Left renal cortex interstitium (tissue), 4 donors: ENCODE measurements at places on chromosomes 16 and 17.

DNA sequence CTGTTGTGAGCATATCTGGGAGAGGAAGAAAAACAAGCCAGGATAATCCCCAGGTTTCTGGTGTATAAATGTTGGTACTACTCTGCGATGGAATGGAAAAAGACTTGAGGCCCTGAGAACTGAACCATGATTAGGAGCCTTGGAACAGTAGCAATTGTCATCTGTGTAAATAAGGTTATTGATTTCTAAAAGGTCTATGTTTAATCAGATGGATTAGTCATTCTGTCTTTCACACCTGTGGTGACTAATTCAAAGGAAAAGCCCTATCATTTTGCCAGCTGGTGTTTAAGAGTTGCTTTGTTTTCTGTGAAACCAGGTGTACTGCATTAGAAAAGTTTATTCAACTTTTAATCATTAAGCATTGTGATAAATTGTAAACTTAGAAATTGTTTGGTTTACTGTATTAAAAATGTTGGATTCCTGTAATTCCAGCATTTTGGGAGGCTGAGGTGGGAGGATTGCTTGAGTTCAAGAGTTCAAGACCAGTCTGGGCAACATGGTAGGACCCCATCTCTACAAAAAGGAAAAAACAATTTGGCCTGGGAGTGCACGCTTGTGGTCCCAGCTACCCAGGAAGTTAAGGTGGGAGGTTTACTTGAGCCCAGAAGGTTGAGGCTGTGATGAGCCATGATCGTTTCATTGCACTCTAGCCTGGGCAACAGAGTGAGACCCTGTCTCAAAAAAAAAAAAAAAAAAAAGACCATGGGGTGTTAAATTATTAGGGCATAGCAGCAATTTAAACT is 29.0 kb upstream of the KPNB1 start:
- no peak for DNase-seq

- DNase-seq, result no peak
Measured at GRCh38 chr16:79348521-79349306, 251.8 kb downstream of the MAF start.

DNA sequence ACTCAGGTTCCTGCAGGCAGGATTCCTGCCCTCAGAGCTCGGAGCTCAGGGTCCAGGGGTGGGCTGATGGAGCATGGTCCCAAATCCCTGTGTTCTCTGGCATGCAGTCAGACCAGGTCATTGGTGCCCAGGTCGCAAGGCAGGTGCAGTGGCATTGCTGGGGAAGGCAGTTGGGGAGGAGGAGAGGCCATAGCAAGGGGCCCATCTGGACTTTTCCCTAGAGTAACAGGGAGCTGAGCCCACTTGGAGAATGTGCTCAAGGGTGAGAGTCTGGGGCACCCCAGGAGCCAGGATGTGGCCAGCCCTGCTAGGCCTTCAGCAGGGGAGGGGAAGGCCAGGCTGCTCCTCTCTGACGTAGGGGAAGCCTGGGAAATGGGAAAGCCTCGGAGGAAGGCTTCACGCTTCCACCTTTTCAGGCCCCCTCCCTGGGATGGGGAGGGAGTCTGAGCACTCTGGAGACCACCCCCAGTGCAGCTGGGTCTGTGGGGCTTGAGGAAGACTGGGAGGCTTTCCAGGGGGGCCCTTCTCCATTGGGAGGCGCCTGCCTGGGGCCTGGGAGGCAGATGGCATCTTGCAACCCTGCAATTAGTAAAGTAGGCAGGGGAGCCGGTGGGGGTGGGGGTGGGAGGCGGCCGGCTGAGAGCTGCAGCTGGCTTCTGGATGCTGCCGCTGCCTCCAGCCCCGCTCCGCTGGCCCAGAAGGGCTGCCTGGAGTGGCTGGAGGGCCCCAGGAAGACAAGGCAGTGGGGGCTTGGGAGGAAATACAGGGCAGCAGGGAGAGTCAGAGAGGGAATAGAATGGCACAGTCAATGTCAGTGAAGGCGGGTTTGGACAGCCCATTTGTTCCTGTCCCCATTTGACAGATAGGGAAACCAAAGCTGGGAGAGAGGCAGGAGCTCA is 21.1 kb upstream of the DOK4 start:
- no peak for DNase-seq

DNA sequence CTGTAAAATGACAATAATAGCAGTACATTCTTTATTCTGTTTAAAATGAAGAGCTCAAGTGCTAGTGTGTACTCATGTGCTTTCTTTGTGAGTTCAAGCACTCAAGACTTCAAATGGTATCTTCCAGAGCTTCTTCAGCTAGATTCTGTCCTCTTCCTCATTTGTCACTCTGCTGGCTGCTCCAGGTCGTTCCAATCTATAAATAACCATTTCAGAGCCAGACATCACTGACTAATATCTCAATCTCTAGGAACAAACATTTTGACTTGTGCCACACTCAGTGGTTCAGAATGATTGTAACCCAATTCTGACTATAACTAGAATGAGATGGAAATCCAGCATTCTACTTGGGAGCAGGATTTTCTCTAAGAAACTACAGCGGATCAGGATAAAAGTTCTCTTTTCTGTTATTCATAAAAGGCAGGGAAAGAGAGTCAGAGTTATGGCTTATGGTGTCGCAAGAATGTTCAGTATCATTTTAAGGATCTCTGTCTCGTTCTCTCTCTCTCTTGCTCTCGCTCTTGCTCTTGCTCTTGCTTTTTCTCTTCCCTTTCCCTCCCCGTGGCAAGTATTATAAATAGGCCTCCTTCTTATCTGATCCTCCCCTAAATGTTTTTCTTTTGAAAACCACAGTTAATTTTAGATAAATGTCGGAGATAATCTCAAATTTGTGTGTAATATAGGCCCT is 116.3 kb upstream of the MAF start:
- DNase-seq, result no peak

GRCh38 chr16:69918241-69918640 is 32.9 kb upstream of the CLEC18A start:
- no peak for DNase-seq

DNA sequence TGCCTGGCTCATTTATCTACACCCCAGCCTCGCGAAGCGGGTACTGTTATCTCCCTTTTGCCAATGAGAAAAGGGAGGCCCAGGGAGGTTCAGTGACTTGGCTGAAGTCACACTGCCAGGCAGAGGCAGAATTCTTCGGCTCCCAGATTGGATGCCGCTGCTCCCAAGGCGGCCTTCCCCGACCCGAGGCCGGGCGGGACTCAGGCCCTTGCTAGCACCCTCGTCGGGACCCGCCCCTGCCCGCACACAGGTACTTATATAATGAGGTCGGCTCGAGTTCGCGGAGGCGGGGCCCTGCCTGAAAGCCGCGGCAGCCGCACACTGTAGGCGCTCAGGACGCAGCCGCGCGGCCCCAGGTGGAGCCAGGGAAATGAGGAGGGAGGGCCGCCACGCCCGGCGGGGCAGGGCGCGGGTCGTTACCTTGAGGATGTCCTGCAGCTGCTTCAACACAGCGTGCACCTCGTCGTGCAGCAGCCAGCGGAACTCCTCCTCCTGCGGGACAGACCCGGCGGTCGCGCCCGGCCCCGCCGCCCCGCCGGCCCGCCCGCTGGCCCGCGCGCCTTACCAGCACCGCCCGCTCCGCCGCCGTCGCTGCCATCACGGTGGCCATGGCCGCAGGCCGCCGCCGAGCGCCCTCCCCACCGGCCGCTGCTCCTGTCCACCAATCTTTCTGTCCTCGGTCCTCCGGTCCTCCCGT is at the start of gene ROGDI:
Gene ROGDI (minus strand): TSS at position 672 of the 697 bp plus-strand sequence. CDS start 62 bp downstream, at position 610.
- DNase-seq, result peak; percentile 37

DNA sequence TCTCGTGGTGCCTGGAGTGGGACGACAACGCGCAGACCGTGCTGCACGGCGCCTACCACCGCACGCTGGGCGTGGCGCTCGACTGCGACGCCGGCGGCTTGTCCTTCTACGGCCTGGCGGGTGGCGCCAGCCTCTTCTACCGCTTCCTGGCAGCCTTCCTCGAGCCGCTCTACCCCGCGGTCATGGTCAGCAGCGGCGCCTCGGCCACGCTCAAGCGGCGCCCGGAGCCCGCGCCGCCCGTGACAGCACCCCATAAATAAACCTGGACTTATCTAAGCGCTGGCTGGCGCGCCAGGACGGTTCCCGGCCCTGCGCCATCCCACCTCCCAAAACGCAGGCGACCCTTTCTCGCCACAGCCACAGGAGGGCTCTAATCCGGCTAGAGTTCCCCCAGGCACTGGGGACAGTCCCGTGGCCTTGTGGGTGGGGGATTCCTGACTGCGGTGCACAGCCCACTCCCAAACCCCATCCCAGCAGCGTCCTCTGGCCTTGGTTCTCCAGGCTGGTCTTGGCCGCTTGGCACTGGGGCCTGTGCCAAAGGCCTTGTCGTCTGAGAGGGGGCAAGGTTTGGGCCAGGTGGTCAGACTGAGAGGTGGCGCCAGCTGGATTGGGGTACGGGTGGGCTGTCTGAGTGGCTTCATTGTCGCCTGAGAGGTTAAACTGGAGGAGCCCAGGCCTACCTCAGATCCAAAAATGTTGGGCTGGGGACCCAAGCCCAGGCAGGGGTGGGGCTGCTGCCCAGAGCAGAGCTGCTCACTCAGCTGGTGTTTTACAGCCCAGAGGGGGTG is 10.1 kb upstream of the SLC16A5 start:
- DNase-seq, result no peak

DNA sequence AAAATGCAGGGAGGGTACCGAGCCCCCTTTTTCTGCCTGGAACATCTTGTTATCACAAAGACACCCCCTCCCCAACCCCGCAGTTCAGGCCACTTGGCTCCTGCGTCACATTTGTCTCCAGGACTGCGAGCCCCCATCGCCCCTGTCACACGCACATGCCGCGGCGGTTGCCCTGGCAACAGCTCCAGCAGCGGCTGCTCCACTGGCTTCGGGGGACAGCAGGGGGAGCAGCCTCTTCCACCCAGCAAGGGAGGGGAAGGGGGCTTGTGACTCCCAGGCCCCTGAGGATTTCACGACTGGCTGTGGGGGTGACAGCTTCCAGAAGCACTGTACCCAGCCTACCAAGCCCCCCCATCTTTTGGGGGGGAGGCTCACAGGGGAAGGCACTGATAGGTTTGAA is 2.6 kb downstream of the BAIAP3 start:
- DNase-seq, result no peak

DNA sequence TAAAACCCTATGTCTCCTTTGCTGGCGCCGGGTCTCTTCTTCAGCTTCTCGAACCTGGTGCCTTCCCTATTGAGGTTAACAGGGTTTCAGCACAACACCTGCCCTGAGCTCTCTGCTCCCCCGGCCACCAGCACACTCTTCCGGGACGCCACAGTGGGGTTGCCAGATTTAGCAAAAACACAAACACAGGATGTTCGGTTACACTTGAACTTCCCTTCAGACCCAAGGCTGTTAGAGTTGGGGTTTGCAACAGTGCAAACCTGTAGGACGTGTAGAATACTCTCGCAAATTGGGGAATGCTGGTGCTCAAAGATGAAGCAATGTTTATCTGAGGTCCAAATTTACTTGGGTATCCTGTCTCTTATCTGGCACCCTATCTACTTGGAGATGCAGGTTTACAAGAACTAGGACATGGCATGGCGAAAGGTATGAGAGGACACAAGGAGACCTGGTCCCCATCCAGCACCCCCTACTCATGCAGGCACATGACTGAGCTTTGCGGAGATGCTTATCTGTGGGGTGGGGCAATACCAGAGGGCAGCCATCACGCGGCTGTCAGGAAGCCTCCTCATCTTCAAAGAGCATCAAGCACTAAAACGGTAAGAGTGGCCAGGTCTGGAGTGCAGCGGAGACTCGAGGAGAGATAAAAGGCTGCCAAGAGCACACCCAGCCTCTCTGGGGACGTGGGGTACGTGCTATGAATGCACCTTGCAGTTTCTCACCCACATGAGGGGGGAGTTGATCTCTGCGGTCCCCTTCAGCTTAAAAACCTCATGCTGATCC is 52.8 kb downstream of the SDK2 start:
- DNase-seq, result no peak

GRCh38 chr17:69141431-69142174 is at the start of gene ABCA6:
Gene ABCA6 (minus strand): TSS chr17:69141895. CDS start chr17:69140703, 1,192 bp downstream.
- no peak for DNase-seq

DNA sequence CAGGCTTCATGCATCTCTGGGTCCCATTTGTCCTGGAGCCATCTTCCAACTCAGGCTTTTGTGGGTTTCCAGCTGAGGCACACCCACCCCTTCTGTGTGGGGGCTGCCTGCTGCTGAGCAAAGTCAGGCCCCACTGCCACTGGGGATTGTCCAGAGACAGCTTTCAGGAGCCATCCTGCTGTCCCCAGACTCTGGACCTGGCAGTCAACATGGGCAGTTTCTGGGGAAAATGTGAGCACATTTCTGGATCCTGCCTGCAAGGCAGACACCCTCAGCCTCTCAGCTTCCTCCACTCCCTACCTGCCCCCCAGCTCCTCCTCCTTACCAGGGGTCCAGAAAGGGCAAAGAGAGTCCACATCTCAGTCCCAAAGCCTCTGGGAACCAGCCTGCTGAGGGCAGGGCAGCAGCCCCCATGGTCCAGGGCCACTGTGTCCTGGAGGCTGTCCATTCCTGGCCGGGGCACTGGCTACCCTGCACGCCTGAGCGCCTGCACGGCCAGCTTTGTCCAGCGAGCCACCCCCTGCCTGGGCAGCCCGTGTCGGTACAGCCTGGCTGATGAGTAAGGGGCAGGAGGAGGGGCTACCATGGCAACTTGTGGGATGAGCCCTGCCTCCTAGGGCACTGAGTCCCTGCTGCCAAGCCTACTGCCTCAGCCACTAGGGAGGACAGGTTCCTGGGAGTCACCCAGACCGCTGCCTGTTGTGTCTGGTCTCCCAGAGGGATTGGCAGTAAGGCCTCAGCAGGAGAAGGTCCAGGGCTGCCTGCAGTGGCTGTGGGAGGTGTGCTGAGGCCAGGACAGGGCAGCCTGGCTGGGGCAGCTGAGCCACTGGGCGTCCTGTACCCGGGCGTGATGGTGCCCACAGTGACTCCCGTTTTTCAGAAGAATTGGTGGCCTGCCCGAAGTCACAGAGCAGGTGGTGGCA is at the start of gene SLC47A2:
Gene SLC47A2 (minus strand): TSS at position 477 of the 923 bp plus-strand sequence. CDS start 29 bp downstream, at position 448.
- DNase-seq, result no peak

- DNase-seq, result no peak
Measured at GRCh38 chr17:71869293-71869692, 251.5 kb upstream of the SOX9 start.

- no peak for DNase-seq
Measured at GRCh38 chr17:66750116-66750515, 84.8 kb upstream of the CACNG5 start.

- no peak for DNase-seq
Measured at GRCh38 chr16:59864981-59865666, 1131.0 kb upstream of the GOT2 start.

GRCh38 chr17:64081802-64082799 is 47.8 kb downstream of the ERN1 start:
- no peak for DNase-seq
